ENCODE measurements at places on chromosomes 16 and 17. TPM values are rescaled to one million over a fixed set of nuclear protein-coding genes. Genes with fewer than 3 reads are reported as not detected.

- DNase-seq, result no peak
Observed at GRCh38 chr17:73575470-73576221, 68.6 kb downstream of the SDK2 start.

DNA sequence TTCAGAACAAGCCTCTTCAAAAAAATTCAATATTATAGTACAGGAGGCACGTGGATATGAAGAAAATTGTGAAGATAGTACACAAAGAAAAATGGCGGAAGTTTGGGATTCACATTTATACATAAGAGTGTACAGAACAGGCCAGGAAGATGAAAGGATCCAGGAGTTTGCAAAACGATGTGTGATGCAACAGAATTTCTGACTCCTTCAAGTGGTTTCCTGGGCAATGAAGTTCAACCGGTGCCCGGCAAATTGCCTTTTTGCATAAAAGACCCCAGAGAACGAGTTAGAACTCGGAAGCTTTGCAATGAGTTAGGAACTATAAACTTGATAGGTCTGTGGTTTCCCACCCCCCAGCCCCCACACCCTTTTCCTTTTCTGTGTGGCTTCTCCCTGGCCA is 189.1 kb downstream of the SALL1 start:
- no peak for DNase-seq

GRCh38 chr16:12551946-12552345 is 251.7 kb downstream of the CPPED1 start:
- DNase-seq, result no peak

- no peak for DNase-seq
Observed at GRCh38 chr16:73916829-73917594, 379.6 kb upstream of the PSMD7 start.

GRCh38 chr17:11999696-12000095 is 2.4 kb upstream of the ZNF18 start:
- no peak for DNase-seq

- no peak for DNase-seq
Observed at GRCh38 chr17:51572115-51572514, 311.8 kb downstream of the UTP18 start.

DNA sequence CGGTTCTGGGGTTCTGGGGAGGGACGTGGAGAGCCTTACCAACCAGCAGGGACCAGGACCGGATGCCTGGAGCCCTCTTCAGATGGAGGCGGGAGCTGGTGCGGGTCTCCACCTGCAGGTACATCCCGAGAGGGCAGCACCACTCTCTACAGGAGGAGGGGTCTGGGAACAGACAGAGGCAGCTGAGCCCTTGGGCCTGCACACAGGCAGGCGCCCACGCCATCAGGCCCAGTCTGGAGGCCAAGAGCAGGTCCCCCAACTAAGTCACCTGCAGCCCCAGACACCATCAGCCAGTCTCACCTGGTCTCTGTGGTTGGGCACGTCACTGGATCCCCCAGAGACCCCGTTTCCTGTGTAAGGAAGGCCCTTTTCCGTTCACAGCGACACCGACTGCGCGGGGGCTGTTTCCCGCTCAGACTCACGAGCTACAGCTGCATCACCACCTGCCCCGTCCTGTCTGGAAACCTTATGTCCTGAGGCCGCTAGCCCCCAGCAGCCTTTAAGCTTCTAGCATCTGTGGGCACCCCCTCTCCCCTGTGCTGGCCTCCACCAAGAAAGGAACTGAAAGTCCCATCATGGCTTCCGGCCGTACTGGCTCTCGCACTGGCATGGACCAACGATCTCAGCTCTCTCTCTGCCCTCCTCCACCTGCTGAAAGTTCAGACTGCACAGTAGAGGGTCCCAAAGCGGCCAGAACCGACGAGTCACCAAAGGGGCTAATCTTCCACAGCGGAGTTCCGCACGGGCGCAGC is 1.2 kb downstream of the CYBC1 start:
- no peak for DNase-seq

GRCh38 chr17:58324409-58325288 is 3.9 kb downstream of the TSPOAP1 start:
- peak; percentile 42 for DNase-seq

- DNase-seq, result no peak
Observed at GRCh38 chr17:77535435-77535834, 394.7 kb downstream of the SEC14L1 start.

Gene HOXB1
- 0.91 TPM for polyA plus RNA-seq

Gene SLC13A2
- polyA plus RNA-seq, result 12.2 TPM

Gene METTL23
- 45.1 TPM for polyA plus RNA-seq

Gene LRRC37A
- polyA plus RNA-seq, result 6.3 TPM

Gene TP53TG3B
- not detected for polyA plus RNA-seq

Gene CDR2L
- 11.4 TPM for polyA plus RNA-seq

Gene KRT39
- not detected for polyA plus RNA-seq

Gene C17orf78
- 0.15 TPM for polyA plus RNA-seq

Gene CA5A
- 0.31 TPM for polyA plus RNA-seq

Gene ITGB3
- polyA plus RNA-seq, result 17.0 TPM
